ENCODE measurements at places on chromosomes 7 and 10. TPM values are rescaled to one million over a fixed set of nuclear protein-coding genes. Genes with fewer than 3 reads are reported as not detected.

MYH16 gene
- not detected for total RNA-seq

BUD31 gene
- total RNA-seq: 147 TPM

DDC gene
- not detected for total RNA-seq

FIGNL1 gene
- total RNA-seq: 11.5 TPM

EN2 gene
- not detected for total RNA-seq

ANXA8 gene
- total RNA-seq: not detected

- H3K4me3 ChIP-seq: no peak overlapping the region
- peaks cover 7% of the 10 kb centered on the region for H3K36me3 ChIP-seq
- no peak overlapping the region for H3K27ac ChIP-seq
Observed at GRCh38 chr10:123004298-123004697, 4.3 kb downstream of the IKZF5 start.

GRCh38 chr7:127652333-127653248 is 597 bp downstream of the SND1 start:
- DNase-seq: peak; percentile 1
- H3K27ac ChIP-seq: peak overlapping the region; percentile 69
- H3K4me3 ChIP-seq: peak overlapping the region; percentile 99
- peaks cover 9% of the 10 kb centered on the region for H3K36me3 ChIP-seq
- H3K27me3 ChIP-seq: no peaks in the 10 kb centered on the region

- H3K27ac ChIP-seq: no peak overlapping the region
- DNase-seq: no peak
- H3K27me3 ChIP-seq: no peaks in the 10 kb centered on the region
- H3K4me3 ChIP-seq: no peak overlapping the region
- H3K36me3 ChIP-seq: no peaks in the 10 kb centered on the region
Observed at GRCh38 chr10:4391683-4392082, 434.3 kb upstream of the AKR1E2 start.

- no peak overlapping the region for H3K27ac ChIP-seq
- no peak for DNase-seq
- H3K4me1 ChIP-seq: peaks cover 3% of the 10 kb centered on the region
- H3K27me3 ChIP-seq: no peaks in the 10 kb centered on the region
- H3K4me3 ChIP-seq: no peak overlapping the region
Observed at GRCh38 chr10:31953080-31953479, 24.4 kb upstream of the ARHGAP12 start.

DNA sequence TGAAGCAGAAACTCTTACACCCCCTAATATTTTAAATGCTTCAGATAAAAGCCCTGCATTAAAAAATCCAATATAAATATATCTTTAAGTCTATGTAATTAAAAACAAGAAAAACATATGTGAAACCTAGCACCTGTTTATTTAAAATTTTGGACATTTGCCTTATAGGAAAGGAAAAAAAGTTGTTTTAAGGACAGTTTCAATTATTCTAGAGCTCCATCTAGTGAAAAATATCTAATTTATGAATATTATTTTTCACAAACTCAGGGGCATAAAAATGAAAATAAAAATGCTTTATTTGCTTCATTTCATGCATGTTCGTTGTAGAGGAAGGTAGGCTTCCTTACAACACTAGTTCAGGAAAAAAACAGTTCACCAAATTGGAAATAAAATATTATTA is 26.1 kb downstream of the ENKUR start:
- no peak overlapping the region for H3K4me3 ChIP-seq
- DNase-seq: no peak
- H3K27ac ChIP-seq: no peak overlapping the region
- no peaks in the 10 kb centered on the region for H3K27me3 ChIP-seq

- H3K4me1 ChIP-seq: no peaks in the 10 kb centered on the region
- no peak overlapping the region for H3K27ac ChIP-seq
- peaks cover under 1% of the 10 kb centered on the region for H3K27me3 ChIP-seq
- DNase-seq: no peak
Observed at GRCh38 chr7:131642429-131642828, 86.0 kb upstream of the PODXL start.

DNA sequence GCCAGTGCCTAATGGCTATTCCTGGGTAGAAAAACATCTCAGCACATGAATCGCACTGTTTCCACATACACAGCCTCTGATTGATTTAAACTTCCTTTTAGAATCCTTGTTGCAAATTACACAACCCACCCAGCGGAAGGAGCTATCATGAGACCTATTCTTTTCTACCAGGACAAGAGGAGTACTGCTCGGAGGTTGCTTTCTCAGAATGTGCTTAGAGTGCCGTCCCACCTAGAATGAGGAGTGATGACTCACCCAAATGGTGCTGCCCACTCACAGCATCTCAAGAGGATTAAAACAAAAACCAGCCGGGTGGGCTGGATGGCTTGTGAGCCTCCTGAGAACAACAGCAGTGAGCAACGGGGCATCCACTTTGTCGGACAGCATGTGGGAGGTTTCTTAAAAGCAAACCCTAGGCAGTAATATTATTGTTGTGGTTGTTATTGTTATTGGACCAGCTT is 128.9 kb downstream of the DGKI start:
- H3K4me3 ChIP-seq: no peak overlapping the region
- H3K27me3 ChIP-seq: no peaks in the 10 kb centered on the region
- no peaks in the 10 kb centered on the region for H3K4me1 ChIP-seq
- DNase-seq: no peak

- peaks cover 18% of the 10 kb centered on the region for H3K4me1 ChIP-seq
- H3K27ac ChIP-seq: no peak overlapping the region
- H3K4me3 ChIP-seq: no peak overlapping the region
- no peaks in the 10 kb centered on the region for H3K36me3 ChIP-seq
Observed at GRCh38 chr7:65238785-65239184, 134.9 kb upstream of the ZNF92 start.
